AG04450 (cell line): ENCODE measurements at places on chromosomes 4 and X. TPM values are rescaled to one million over a fixed set of nuclear protein-coding genes. Genes with fewer than 3 reads are reported as not detected.

GRCh38 chrX:45621376-45622041, 420.8 kb upstream of the DIPK2B start:
- no peak for DNase-seq

DNA sequence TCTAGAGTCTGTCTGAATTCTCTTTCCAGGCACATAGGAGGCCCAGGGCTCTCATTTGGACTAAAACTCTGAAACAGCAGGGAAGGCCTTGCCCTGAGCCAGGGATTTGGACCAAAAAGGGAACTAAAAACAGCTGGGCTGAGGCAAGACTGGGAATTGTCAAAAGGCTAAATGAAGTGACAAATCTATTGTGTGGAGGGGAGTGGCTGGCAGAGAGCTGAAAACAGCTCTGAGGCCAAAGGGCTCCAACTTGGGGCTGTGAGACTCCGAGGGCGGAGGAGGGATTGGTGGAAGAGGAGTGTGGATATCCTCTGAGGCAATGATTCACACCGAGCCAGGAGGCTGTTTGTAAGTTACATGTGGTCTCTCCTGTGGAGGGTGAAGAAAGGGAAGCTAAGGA, 63.2 kb downstream of the PHEX start:
- DNase-seq = no peak

- DNase-seq = no peak
These were observed 56.1 kb downstream of the KDR start for GRCh38 chr4:55069248-55069647.

GRCh38 chrX:357693-358471, 28.8 kb downstream of the PPP2R3B start:
- no peak for DNase-seq

DNA sequence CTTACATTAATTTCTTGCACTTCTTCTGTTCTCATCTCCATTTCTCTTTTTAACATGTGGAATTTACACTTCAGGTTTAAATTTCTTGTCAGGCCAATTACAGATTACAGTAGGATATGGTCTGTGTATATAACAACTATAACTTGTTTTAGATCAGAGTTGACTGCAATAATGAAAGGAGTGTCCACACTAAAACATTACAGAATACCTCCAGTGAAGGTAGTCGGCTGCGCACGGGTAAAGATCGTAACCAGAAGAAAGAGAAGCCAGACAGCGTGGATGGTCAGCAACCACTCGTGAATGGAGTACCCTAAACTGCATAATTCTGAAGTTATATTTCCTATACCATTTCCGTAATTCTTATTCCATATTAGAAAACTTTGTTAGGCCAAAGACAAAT, 32.6 kb upstream of the FMR1NB start:
- DNase-seq = no peak

DNA sequence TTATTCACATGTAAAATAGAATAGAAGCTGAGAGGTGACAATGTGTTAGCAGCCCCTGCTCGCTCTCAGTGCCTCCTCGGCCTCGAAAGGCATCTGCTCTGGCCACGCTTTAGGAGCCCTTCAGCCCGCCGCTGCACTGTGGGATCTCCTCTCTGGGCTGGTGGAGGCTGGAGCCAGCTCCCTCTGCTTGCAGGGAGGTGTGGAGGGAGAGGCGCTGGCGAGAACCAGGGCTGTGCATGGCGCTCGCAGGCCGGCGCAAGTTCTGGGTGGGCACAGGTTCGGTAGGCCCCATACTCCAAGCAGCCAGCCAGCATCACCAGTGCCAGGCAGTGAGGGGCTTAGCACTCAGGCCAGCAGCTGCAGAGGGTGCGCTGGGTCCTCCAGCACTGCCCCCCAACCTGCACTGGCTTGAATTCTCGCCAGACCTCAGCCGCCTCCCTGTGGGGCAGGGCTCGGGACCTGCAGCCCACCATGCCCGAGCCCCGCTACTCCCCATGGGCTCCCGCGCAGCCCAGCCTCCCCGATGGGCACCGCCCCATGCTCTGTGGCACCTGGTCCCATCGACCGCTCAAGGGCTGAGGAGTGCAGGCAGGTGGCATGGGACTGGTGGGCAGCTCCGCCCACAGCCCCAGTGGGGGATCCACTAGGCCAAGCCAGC, 1346.7 kb upstream of the IGFBP7 start:
- no peak for DNase-seq

DNA sequence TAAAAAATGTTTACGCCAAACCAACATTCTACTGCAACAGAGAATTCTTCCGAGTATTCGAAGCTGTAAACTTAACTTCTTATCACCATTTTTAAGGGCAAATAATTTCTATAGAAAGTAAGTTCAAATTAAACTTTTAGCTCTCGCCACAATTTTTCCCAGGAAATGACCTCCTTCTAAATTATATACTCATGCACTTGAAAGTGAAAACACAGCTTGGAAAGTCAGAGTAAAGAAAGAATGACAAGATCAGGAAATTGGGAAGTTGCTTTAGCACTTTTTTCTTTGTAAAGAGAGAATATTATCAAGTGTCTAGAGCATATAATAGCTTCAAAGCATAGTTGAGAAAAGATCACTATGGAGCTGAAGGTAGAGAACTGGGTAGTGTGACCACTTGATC, 1.2 kb downstream of the CYBB start:
- no peak for DNase-seq

- DNase-seq = no peak
These were observed 29.2 kb upstream of the PDGFRA start for GRCh38 chr4:54199919-54200318.

BEX2 gene
- polyA plus RNA-seq = 0.14 and 0.25 TPM in 2 replicates

UBQLN2 gene
- polyA plus RNA-seq = 31.6 and 34.0 TPM in 2 replicates

CLNK gene
- polyA plus RNA-seq = not detected in 2 replicates

FIP1L1 gene
- 28.3 and 30.5 TPM in 2 replicates for polyA plus RNA-seq

TLR2 gene
- 0.22 and 0.24 TPM in 2 replicates for polyA plus RNA-seq

FDCSP gene
- polyA plus RNA-seq = not detected in 2 replicates
